Aorta (tissue), 5 donors: ENCODE measurements at places on chromosomes 5 and 9. TPM values are rescaled to one million over a fixed set of nuclear protein-coding genes. Genes with fewer than 3 reads are reported as not detected.
A peak's percentile ranks its signal among the peaks of the same experiment; 100 is the strongest.

The NR2F1 gene
- total RNA-seq = 27.0 TPM

The ZNF483 gene
- 14.6 TPM for total RNA-seq

The ANKRD55 gene
- 0.48 TPM for total RNA-seq

The GPR151 gene
- total RNA-seq = not detected

The CER1 gene
- not detected for total RNA-seq

The MEGF9 gene
- 15.7 TPM for total RNA-seq

The FAM221B gene
- total RNA-seq = not detected

GRCh38 chr5:141533897-141534296 lies 45.0 kb downstream of the PCDHGC5 start:
- H3K4me1 ChIP-seq = no peaks in the 10 kb centered on the region
- H3K27ac ChIP-seq = no peak overlapping the region
- no peak overlapping the region for H3K4me3 ChIP-seq
- no peaks in the 10 kb centered on the region for H3K36me3 ChIP-seq

- H3K4me3 ChIP-seq = no peak overlapping the region
- no peaks in the 10 kb centered on the region for H3K36me3 ChIP-seq
- H3K4me1 ChIP-seq = no peaks in the 10 kb centered on the region
- H3K27me3 ChIP-seq = no peaks in the 10 kb centered on the region
- DNase-seq = no peak
- H3K27ac ChIP-seq = no peak overlapping the region
Observed at GRCh38 chr5:108084105-108084504, 297.8 kb downstream of the FBXL17 start.

DNA sequence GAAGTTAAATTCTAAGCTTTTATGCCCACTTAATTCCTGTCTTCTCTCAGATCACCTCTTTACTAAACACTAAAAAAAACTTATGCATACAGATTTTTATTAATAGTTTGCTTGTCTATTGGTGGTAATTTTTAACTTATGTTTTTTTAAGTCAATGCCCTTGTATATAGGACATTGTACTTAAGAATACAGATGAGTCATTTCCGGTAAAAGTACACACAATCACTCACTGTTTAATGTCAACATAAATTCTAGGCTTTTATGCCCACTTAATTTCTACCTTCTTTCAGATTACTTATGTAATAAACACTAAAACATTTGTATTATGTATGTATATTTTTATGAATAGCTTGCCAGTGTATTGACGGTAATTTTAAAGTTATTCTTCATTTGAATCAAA lies 872.8 kb upstream of the CDH9 start:
- H3K36me3 ChIP-seq = no peaks in the 10 kb centered on the region
- no peak overlapping the region for H3K4me3 ChIP-seq
- H3K27ac ChIP-seq = no peak overlapping the region
- H3K4me1 ChIP-seq = no peaks in the 10 kb centered on the region
- DNase-seq = no peak

- H3K4me1 ChIP-seq = no peaks in the 10 kb centered on the region
- no peak overlapping the region for H3K27ac ChIP-seq
- H3K36me3 ChIP-seq = no peaks in the 10 kb centered on the region
- H3K4me3 ChIP-seq = no peak overlapping the region
- no peak for DNase-seq
Observed at GRCh38 chr9:77710316-77710715, 62.2 kb upstream of the GNA14 start.

DNA sequence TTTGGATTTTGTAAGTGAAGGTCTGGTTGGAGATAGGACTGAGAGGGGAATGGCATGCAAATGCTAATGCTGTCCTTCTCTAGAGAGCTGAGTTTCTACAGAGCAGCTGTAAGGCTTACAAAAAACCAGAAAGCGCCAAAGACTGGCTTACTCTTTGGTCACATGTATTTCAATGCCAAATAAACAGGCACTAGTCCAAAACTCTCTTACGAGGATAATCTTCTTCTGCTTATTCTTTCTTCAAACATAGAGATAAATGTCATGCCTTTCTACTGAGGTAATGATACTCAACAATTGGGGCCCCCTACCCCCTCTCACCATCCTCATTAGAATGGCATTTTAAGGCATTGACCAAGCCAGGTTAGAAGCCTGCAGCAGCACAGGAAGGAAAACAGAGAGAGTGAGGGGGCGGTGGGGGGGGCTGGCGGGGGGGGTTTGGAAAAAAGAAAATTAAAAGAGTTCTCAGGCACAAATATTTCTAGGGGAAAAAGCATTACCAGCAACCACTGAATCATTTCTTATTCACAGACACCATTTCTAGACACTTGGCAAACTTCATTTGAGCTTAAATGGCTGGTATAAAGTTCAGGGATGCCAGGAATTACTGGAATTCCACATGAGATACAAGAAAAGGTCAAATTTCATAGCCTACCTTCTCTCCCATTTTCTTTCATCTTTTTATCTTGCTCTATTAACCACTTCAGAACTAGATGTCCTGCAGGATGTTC lies 34.0 kb downstream of the PUM3 start:
- no peak for DNase-seq
- H3K36me3 ChIP-seq = peaks cover 2% of the 10 kb centered on the region
- peak overlapping the region; percentile 34 for H3K4me3 ChIP-seq
- no peaks in the 10 kb centered on the region for H3K27me3 ChIP-seq
- peaks cover 7% of the 10 kb centered on the region for H3K4me1 ChIP-seq

DNA sequence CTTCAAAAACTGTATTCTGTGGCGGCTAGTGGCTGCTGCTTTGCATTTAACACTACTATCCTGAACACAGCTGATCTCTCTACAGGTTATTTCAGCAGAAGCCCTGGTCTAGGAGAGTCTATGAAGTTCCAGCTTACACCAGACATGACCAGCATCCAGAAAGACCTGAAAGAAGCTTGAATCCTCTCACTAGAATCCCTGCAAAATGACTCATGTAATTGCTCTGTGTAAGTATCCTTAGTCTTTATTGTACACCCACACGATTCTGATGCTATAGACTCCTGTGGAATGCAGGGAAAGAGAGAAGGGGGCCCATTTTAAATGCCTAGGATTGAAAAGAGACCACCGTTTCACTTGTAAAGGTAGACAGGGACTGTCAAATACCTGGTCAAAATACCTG lies 859 bp upstream of the GRIA1 start:
- H3K4me1 ChIP-seq = no peaks in the 10 kb centered on the region
- no peak overlapping the region for H3K4me3 ChIP-seq
- H3K27me3 ChIP-seq = no peaks in the 10 kb centered on the region
- DNase-seq = no peak

- H3K4me1 ChIP-seq = peaks cover 9% of the 10 kb centered on the region
- no peaks in the 10 kb centered on the region for H3K36me3 ChIP-seq
- H3K4me3 ChIP-seq = no peak overlapping the region
Observed at GRCh38 chr9:115650768-115651167, 502.8 kb upstream of the PAPPA start.

GRCh38 chr9:123589361-123590239 lies 233.6 kb downstream of the CRB2 start:
- H3K4me3 ChIP-seq = no peak overlapping the region
- H3K27me3 ChIP-seq = no peaks in the 10 kb centered on the region
- DNase-seq = no peak
- no peaks in the 10 kb centered on the region for H3K36me3 ChIP-seq
- no peak overlapping the region for H3K27ac ChIP-seq

DNA sequence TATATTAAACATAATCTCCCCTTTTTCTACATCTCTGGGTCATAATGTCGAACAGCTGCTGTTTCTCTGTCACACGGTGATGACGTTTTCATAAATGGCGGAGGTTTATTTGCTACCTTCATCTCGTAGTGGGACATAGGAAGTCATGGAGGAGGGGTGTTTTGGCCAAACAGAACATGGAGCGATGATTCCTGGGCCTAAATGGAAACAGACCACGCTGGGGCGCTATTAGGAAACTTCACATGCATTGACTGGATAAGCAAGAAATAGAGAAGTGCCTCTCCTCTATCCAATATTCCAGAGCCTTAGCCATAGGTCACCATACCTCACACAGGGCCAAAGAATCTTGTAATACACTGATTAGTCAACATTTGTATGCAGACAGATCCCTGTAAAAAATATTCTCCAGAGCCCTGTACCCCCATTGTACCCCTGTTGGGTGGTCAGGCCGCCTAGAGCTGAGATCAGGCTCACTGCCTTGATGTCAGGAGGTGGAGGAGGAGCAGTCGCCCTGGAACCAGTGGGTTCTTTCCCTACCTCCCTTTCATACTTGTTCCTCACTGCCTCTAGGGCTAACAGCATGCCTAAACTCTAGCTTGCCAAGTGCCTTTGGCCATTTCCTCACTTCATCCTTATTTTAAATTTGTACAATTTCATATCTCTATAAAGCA lies 77.8 kb upstream of the SPIN1 start:
- no peaks in the 10 kb centered on the region for H3K27me3 ChIP-seq
- H3K27ac ChIP-seq = no peak overlapping the region
- no peaks in the 10 kb centered on the region for H3K4me1 ChIP-seq
- H3K4me3 ChIP-seq = no peak overlapping the region
- no peaks in the 10 kb centered on the region for H3K36me3 ChIP-seq

- peaks cover 2% of the 10 kb centered on the region for H3K4me1 ChIP-seq
- no peak overlapping the region for H3K27ac ChIP-seq
- H3K4me3 ChIP-seq = no peak overlapping the region
- peaks cover 6% of the 10 kb centered on the region for H3K36me3 ChIP-seq
- no peaks in the 10 kb centered on the region for H3K27me3 ChIP-seq
- peak; percentile 73 for DNase-seq
Observed at GRCh38 chr5:179803651-179804554, 2.8 kb downstream of the MGAT4B start.

DNA sequence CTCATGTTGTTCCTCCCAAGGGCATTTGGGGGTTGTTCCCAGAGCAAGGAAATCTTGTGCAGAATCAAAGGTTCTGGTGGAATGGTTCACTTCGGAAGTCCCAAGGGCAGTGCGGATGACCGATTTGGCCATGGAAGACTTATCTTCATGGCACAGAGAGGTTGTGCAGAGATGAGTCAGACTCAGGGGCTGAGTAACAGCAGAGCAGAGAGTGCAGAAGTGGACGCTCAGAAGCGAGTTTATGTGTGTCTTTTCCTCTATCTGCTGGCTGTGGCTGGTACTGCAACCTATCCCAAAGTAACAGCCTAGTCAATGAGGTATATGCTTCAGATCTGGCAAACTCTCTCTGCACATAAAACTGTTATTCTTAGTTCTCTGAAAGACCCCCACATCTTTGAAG lies 118.1 kb downstream of the DPYSL3 start:
- H3K4me3 ChIP-seq = no peak overlapping the region
- no peaks in the 10 kb centered on the region for H3K4me1 ChIP-seq
- no peak overlapping the region for H3K27ac ChIP-seq
- DNase-seq = no peak
- H3K36me3 ChIP-seq = no peaks in the 10 kb centered on the region

DNA sequence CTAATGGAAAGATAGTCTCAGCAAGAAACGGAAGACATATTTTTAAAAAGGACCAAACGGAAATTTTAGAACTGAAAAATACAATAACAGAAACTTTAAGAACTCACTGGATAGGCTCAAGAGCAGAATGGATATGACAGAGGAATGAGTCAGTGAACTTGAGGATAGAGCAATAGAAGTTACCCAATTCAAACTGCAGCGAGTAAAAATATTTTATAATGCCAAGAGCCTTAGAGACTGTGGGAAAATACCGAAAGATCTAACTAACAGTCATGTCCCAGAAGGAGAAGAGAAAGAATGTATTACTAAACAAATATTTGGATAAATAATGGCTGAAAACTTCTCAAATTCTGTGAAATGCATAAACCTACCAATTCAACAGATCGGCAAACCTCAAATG lies 40.8 kb downstream of the ADAMTS2 start:
- no peak overlapping the region for H3K27ac ChIP-seq
- H3K4me3 ChIP-seq = no peak overlapping the region

DNA sequence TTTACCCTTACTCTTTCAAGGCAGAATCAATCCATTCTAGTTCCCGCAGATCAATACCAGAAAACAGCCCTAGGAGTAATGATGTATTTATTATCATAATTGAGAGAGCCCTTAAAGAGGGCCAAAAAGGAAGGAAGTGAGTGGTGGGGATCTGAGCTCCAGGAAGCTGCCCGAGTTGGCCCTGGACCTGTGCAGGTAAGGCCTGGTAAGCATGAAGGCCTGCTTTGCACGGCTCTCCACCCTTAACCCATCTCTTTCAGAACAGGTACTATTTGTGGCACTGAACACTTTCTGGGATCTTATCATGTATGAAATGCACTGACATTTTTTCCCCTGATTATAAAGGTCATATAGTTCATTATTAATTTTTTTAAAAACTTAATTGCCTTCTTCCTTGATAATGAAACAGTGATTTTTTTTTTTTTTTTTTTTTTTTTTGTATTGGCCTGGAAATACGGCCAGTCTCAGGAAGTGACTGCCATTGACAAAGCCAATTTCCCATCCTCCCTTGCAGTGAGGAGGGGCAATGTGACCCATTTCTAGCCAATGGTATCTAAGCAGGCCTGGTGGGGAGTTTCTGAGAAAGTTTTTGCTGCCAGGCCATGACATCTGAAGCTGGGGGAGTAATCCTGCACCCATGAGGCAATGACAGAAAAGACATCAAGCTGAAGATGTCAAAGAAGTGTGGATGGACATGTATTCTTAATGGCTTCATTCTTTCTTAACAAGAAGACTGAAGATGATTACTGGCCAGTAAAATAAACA lies 6.3 kb upstream of the MVB12B start:
- H3K4me1 ChIP-seq = no peaks in the 10 kb centered on the region
- DNase-seq = no peak
- H3K27ac ChIP-seq = no peak overlapping the region
- no peaks in the 10 kb centered on the region for H3K36me3 ChIP-seq

GRCh38 chr9:100281676-100282387 lies 70.9 kb downstream of the TEX10 start:
- peaks cover 8% of the 10 kb centered on the region for H3K36me3 ChIP-seq
- no peak overlapping the region for H3K27ac ChIP-seq
- H3K4me3 ChIP-seq = no peak overlapping the region
- DNase-seq = no peak
- no peaks in the 10 kb centered on the region for H3K4me1 ChIP-seq

DNA sequence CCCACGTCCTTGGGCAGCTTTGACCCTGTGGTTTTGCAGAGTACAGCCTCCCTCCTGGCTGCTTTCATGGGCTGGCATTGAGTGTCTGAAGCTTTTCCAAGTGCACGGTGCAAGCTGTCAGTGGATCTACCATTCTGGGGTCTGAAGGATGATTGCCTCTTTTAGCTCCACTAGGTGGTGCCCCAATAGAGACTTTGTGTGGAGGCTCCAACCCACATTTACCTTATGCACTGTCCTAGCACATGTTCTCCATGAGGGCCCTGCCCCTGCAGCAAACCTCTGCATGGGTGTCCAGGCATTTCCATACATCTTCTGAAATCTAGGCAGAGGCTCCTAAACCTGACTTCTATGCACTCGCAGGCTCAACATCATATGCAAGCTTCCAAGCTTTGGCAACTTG lies 644.2 kb upstream of the CDH9 start:
- no peaks in the 10 kb centered on the region for H3K36me3 ChIP-seq
- H3K4me1 ChIP-seq = no peaks in the 10 kb centered on the region
- H3K27me3 ChIP-seq = no peaks in the 10 kb centered on the region
- H3K4me3 ChIP-seq = no peak overlapping the region

DNA sequence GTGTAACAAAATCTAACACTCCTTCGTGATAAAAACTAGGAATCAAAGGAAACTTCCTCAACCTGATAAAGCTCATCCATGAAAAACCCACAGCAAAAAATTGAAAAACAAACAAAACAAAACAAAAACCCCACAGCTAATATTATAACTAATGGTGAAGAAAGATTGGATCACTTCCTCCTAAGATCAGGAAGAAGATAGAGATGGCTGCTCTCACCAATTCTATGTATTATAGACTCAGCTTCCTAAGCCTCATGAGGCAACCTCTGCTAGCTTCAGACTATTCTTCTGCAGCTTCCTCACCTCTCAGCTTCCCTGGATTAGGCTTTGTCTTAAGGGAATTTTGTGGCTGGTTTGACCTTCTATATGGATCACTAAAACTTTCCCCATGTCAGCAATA lies 40.1 kb downstream of the PHAX start:
- no peaks in the 10 kb centered on the region for H3K27me3 ChIP-seq
- no peaks in the 10 kb centered on the region for H3K4me1 ChIP-seq
- H3K36me3 ChIP-seq = no peaks in the 10 kb centered on the region
